ENCODE measurements at places on chromosomes 4 and X. TPM values are rescaled to one million over a fixed set of nuclear protein-coding genes. Genes with fewer than 3 reads are reported as not detected.

Gene TCEAL5
- not detected for total RNA-seq

Gene PABPC1L2A
- total RNA-seq, result not detected

Gene FRAS1
- 1.8 TPM for total RNA-seq

Gene EMCN
- total RNA-seq, result 4.5 TPM

Gene SLC25A6
- 452 TPM for total RNA-seq

Gene TMEM154
- 1.4 TPM for total RNA-seq
